ENCODE measurements at places on chromosomes 11 and 22. TPM values are rescaled to one million over a fixed set of nuclear protein-coding genes. Genes with fewer than 3 reads are reported as not detected.

The SAA4 gene
- total RNA-seq: not detected

The CACNA1I gene
- total RNA-seq: 5.5 TPM

The CYP2D6 gene
- 2.8 TPM for total RNA-seq

The MS4A6E gene
- total RNA-seq: not detected

The BUD13 gene
- 12.5 TPM for total RNA-seq

The ART1 gene
- total RNA-seq: not detected

The PRDM10 gene
- total RNA-seq: 9.2 TPM

The OR6A2 gene
- total RNA-seq: not detected

The RPS6KB2 gene
- total RNA-seq: 76.2 TPM

The TNNI2 gene
- not detected for total RNA-seq

The TMEM109 gene
- total RNA-seq: 46.7 TPM

The C11orf16 gene
- total RNA-seq: not detected

The OTOG gene
- not detected for total RNA-seq

The TBX10 gene
- total RNA-seq: not detected

The GDPD4 gene
- total RNA-seq: not detected

The CASTOR1 gene
- total RNA-seq: 21.9 TPM

The PHF21B gene
- total RNA-seq: not detected

The OR4D10 gene
- not detected for total RNA-seq

The CDC45 gene
- 2.3 TPM for total RNA-seq

The DBX1 gene
- total RNA-seq: not detected

The AHNAK gene
- total RNA-seq: 188 TPM

The ACTN3 gene
- 0.27 TPM for total RNA-seq

The SRPRA gene
- 242 TPM for total RNA-seq

Measured in CD8-positive, alpha-beta T cell (primary cell).